ENCODE measurements at places on chromosomes 2 and 18. TPM values are rescaled to one million over a fixed set of nuclear protein-coding genes. Genes with fewer than 3 reads are reported as not detected.

Gene STAT4
- 77.1 TPM for total RNA-seq

Gene AGPS
- total RNA-seq, result 21.5 TPM

Gene B3GNT7
- 0.38 TPM for total RNA-seq

Gene ZNF385B
- not detected for total RNA-seq

Gene C18orf54
- total RNA-seq, result 0.44 TPM

Gene NT5C1B
- not detected for total RNA-seq

Gene SRD5A2
- not detected for total RNA-seq

Gene SIX3
- total RNA-seq, result not detected

DNA sequence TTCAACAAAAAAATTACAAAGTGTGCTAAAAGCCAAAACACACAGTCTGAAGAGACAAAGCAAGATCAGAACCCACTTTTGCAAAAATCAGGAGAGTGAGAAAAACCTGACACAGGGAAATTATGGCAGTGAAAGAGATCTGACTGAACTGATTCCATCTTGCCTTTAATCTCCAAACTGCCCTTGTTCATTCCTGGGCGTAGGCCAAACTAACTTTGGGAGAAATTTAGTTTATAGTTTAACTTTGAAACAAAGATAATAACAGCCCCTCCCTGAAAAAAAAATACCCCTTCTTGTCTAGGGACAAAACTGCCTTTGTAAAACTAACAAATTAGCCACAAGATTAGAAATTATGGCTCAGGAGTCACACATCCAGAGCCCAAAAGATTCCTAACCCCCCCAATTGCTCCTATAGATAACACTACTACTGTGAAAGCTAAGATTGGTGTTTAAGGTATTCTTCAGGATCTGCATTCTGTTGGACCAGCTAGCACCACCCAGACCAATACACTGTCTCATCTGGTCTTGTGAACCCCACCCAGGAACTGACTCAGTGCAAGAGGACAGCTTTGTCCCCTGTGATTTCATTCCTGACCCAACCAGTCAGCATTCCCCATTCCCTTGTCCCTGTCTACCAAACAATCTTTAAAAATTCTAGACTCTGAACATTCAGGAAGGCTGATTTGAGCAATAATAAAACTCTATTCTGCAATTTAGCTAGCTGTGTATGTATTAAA, 226.1 kb upstream of the SH3BP4 start:
- H3K27me3 ChIP-seq, result no peaks in the 10 kb centered on the region
- no peak for DNase-seq
- no peak overlapping the region for H3K4me3 ChIP-seq
- no peak overlapping the region for H3K27ac ChIP-seq
- H3K36me3 ChIP-seq, result no peaks in the 10 kb centered on the region

GRCh38 chr18:24248359-24248758, 109.5 kb downstream of the CABYR start:
- no peaks in the 10 kb centered on the region for H3K4me1 ChIP-seq
- H3K27me3 ChIP-seq, result no peaks in the 10 kb centered on the region
- H3K27ac ChIP-seq, result no peak overlapping the region
- no peak for DNase-seq

- H3K27me3 ChIP-seq, result no peaks in the 10 kb centered on the region
- no peak overlapping the region for H3K4me3 ChIP-seq
- no peak for DNase-seq
- no peaks in the 10 kb centered on the region for H3K4me1 ChIP-seq
- H3K36me3 ChIP-seq, result peaks cover 7% of the 10 kb centered on the region
Measured at GRCh38 chr18:59323931-59324622, 5.6 kb upstream of the CPLX4 start.

DNA sequence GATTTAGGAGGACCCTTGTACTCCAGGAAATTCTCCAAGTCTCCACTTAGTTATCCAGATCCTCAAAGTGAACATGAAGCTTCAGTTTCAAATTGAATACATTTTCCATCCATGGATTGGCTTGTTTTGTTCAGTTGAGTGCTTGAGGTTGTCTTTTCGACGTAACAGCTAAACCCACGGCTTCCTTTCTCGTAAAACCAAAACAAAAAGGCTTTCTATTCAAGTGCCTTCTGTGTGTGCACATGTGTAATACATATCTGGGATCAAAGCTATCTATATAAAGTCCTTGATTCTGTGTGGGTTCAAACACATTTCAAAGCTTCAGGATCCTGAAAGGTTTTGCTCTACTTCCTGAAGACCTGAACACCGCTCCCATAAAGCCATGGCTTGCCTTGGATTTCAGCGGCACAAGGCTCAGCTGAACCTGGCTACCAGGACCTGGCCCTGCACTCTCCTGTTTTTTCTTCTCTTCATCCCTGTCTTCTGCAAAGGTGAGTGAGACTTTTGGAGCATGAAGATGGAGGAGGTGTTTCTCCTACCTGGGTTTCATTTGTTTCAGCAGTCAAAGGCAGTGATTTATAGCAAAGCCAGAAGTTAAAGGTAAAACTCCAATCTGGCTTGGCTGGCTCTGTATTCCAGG, at the start of gene CTLA4:
Gene CTLA4 (plus strand): TSS at position 211 of the 640 bp plus-strand sequence. CDS start 172 bp downstream, at position 383.
- peaks cover 52% of the 10 kb centered on the region for H3K4me1 ChIP-seq
- DNase-seq, result no peak
- peak within 1 kb of the TSS; percentile 62 for H3K27ac ChIP-seq
- H3K4me3 ChIP-seq, result peak within 1 kb of the TSS; percentile 58
- no peaks in the 10 kb centered on the region for H3K27me3 ChIP-seq
- peaks cover 11% of the 10 kb centered on the region for H3K36me3 ChIP-seq

DNA sequence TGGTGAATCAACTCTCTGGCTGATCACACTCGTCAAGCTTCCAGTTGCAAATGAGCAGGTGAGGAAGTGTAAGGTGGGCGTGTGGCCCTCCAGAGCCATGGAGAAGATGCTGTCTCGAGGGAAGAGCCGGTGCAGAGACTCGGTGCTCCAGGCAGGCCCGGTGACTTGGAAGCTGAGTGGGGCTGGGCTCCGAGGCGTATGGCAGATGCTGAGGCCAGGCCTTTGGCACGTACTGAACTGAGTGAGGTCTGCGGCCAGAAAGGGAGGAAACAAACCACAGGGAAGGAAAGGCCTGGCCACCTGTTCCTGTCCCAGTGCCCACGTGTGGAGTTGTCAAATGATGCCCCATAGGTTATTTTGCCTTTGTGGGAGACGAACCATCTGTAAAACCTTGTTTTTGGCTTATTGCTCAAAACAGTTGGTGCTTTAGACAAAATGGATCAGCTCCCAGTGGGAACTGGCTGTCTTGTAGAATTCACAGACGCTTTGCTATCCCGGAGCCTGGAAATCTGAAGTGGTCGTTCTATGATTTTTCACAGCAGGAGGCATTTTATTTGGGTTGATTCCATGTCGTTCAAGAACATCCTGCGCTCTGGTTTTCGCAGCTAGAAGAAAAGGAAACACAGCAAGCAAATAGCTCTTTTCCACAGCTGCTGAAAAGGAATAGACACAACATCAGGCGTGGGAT, 117.5 kb upstream of the TMEM18 start:
- no peaks in the 10 kb centered on the region for H3K36me3 ChIP-seq
- no peaks in the 10 kb centered on the region for H3K4me1 ChIP-seq
- H3K4me3 ChIP-seq, result no peak overlapping the region
- no peak for DNase-seq
- H3K27ac ChIP-seq, result no peak overlapping the region
- H3K27me3 ChIP-seq, result no peaks in the 10 kb centered on the region

GRCh38 chr2:134594399-134594798, 124.4 kb downstream of the TMEM163 start:
- no peaks in the 10 kb centered on the region for H3K36me3 ChIP-seq
- H3K4me1 ChIP-seq, result no peaks in the 10 kb centered on the region
- DNase-seq, result no peak
- no peaks in the 10 kb centered on the region for H3K27me3 ChIP-seq

DNA sequence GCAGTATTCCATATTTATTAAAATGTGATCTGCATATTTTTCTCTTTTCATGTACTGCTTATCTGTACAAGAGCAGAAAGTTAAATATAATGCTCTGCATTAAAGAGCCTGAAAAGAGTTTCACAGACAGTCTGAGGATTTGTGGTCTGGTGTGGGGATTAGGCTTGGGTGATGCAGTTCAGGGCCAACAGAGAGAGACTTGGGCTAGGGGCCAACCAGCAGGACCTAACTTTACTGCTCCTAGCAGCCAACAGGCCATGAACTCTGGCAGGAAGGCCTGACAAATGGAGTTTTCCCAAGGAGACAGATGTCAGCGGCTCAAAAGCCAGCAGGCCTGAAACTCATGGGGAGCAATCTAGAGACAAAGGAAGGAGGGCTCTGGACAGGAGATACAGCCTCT, 169.6 kb downstream of the LRRTM1 start:
- no peaks in the 10 kb centered on the region for H3K36me3 ChIP-seq
- no peak for DNase-seq
- no peak overlapping the region for H3K27ac ChIP-seq
- no peaks in the 10 kb centered on the region for H3K27me3 ChIP-seq
- H3K4me1 ChIP-seq, result no peaks in the 10 kb centered on the region

DNA sequence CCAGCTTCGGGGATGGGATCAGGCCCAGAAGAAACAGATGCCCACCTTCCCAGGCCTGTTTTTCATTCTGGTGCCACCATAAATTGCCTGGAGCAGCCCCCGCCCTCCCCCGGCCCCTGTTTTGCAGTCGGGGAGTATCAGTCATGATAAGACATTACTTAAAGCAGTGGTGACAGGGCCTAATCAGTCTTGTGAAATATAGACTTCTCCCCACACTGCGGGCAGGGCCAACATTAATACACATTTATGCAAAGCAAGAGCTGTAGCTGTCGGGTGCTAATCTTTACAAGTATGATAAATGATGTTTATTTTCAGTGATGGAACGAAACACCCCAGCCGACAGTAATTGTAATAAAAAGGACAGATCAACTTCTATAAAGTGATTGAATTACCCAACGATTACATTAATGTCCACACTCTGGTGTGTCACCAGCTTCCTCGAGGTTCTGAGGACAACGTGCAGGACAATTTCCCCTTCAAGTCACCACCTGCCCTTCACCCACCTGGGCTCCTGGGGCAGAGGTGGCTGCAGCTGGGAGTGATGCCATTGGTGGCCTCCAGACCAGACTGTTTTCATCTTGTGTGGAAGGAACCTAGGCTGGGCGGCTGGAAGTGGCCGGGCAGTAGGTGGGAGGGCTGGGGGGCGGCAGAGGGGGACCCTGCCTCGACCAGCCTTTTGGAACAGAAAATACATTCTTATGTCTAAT, 226.0 kb downstream of the TFCP2L1 start:
- H3K27ac ChIP-seq, result no peak overlapping the region
- H3K27me3 ChIP-seq, result no peaks in the 10 kb centered on the region
- no peak for DNase-seq

DNA sequence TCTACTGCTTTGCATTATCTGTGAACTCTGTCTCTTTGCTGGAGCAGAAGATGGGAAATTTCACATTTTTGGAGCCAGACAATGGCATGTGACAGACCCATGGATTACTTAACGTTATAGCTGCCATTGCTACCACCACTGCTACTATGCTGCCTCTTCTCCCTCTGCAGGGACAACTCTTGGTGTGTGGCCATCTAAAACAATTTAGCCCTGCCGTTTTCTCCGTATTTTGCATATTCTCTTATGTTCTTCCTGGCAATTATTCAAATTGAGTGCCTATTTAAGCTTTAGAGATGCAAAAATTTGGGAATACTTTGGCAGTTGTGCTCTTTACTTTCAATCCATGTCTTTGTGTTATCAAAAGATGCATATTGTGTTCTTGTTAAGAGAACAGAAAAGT, 386.8 kb downstream of the XIRP2 start:
- no peaks in the 10 kb centered on the region for H3K27me3 ChIP-seq
- H3K27ac ChIP-seq, result no peak overlapping the region
- no peak for DNase-seq
- H3K4me1 ChIP-seq, result no peaks in the 10 kb centered on the region

GRCh38 chr2:138182250-138182936, 218.1 kb downstream of the HNMT start:
- no peaks in the 10 kb centered on the region for H3K36me3 ChIP-seq
- H3K4me1 ChIP-seq, result no peaks in the 10 kb centered on the region
- H3K4me3 ChIP-seq, result no peak overlapping the region
- no peaks in the 10 kb centered on the region for H3K27me3 ChIP-seq
- no peak overlapping the region for H3K27ac ChIP-seq

GRCh38 chr2:36993841-36994620, 27.7 kb upstream of the STRN start:
- H3K27ac ChIP-seq, result no peak overlapping the region
- H3K36me3 ChIP-seq, result peaks cover 38% of the 10 kb centered on the region
- H3K4me1 ChIP-seq, result no peaks in the 10 kb centered on the region
- H3K27me3 ChIP-seq, result no peaks in the 10 kb centered on the region

- H3K36me3 ChIP-seq, result no peaks in the 10 kb centered on the region
- H3K27me3 ChIP-seq, result no peaks in the 10 kb centered on the region
- DNase-seq, result no peak
- H3K27ac ChIP-seq, result no peak overlapping the region
- H3K4me1 ChIP-seq, result no peaks in the 10 kb centered on the region
- no peak overlapping the region for H3K4me3 ChIP-seq
Measured at GRCh38 chr2:192315543-192315942, 120.8 kb upstream of the TMEFF2 start.

GRCh38 chr18:36756242-36756641, 72.6 kb downstream of the TPGS2 start:
- no peak for DNase-seq
- no peak overlapping the region for H3K27ac ChIP-seq
- no peak overlapping the region for H3K4me3 ChIP-seq
- H3K27me3 ChIP-seq, result no peaks in the 10 kb centered on the region
- no peaks in the 10 kb centered on the region for H3K4me1 ChIP-seq

DNA sequence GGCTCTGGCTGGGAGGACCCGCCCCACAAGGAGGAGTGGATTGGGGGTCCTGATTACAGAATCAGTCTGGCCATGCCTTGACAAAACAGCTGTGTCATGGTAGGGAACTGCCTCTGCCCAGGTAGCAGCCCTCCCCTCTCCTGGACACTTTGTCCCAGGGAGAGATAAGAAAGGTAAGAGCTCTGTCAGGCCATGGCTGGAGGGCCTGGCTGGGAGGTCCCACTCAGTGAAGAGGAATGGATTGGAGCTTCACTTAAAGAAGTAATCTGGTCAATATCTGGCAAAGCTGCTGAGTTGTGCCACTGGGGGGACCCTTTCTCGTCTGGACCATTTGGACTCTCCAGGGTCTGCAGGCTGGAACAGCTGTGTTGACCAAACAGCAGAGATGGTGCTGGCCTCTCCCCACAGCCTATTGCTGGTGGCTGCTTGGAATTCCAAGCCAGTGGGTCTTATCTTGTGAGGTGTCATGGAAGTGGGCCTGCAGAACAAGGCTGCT, 75.4 kb downstream of the EPC2 start:
- H3K36me3 ChIP-seq, result peaks cover 16% of the 10 kb centered on the region
- no peak for DNase-seq
- H3K4me3 ChIP-seq, result no peak overlapping the region
- peaks cover 21% of the 10 kb centered on the region for H3K4me1 ChIP-seq
- H3K27me3 ChIP-seq, result no peaks in the 10 kb centered on the region
